Smooth muscle cell of the brain vasculature (primary cell): ENCODE measurements at places on chromosomes 6 and 20.

DNA sequence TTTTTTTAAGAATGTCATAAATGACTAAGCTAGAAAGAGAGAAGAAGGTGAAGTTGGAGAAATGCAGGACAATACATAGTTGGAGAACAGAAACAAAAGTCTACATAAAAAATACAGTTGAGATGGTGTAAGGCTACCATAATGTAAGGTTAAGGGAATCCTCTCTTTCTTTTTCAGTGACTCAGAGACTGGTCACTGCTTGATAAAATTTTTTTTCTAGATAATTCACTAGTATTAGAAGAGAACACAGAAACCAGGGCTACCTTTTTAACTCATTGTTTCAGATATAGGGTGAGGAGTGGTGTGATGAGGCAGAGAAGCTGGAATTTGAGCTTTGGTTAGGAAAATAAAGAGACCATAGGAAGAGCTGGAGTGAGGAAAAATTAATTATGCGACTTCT lies 18.2 kb upstream of the EDN1 start:
- DNase-seq = no peak

DNA sequence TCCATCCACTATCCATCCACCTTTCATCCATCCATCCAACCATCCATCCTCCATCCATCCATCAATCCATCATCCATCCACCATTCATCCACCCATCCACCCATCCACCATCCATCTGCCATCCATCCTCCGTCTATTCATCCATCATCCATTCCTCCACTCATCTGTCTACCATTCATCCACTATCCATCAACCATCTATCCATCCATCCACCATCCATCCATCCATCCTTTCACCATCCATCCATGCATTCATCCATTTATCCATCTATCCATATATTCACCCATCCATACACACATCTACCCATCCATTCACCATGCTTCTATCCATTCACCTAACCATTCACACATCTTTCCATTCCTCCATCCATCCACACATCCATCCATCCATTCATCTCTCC lies 207.0 kb upstream of the CDH4 start:
- no peak for DNase-seq

GRCh38 chr6:55530931-55531330 lies 48.1 kb downstream of the HMGCLL1 start:
- DNase-seq = no peak

GRCh38 chr6:134647861-134648260 lies 302.0 kb downstream of the ALDH8A1 start:
- no peak for DNase-seq

GRCh38 chr6:75201901-75202672 lies 3.8 kb downstream of the COL12A1 start:
- no peak for DNase-seq

- DNase-seq = no peak
These were observed 171.3 kb downstream of the COL21A1 start for GRCh38 chr6:56076033-56076432.

- DNase-seq = no peak
These were observed 615.1 kb upstream of the NRSN1 start for GRCh38 chr6:23510778-23511510.

DNA sequence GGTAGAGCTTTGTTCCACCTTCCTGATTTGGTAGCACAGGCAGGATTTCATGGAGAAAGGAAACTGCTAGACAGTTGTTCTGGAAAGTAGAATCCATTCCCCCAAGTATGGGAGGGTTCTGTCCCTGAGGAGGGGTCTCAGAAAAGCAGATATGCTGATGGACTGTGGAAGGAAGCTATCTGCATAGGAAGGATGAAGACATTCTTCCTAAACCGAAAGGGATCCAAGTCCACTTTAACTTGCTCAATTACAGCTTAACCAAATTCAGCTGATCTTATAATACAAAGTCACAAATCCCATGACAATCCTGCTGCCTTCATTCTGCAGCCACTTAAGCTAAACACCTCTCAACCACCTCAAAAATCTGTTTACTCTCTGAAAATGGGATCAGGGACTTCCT lies 2.6 kb downstream of the MAN1A1 start:
- no peak for DNase-seq

DNA sequence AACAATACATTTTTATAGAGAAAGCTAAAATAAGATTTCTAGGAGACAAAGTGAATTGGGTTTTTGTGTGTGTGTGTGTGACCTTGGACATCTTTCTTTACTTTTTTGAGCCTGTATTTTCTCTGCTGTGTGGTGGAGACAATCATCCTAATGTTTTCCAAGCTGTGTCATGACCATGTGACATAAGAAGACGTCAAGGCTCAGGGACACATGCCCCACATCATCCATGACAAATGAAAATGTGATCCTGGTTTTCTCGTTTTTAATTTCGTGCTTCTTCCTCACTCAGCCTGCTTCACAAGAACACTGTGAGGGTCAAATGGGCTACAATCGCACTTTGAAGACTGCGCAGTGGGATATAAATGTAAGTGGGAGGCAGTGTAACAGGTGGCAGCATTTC lies 3.9 kb upstream of the BTNL2 start:
- DNase-seq = no peak

DNA sequence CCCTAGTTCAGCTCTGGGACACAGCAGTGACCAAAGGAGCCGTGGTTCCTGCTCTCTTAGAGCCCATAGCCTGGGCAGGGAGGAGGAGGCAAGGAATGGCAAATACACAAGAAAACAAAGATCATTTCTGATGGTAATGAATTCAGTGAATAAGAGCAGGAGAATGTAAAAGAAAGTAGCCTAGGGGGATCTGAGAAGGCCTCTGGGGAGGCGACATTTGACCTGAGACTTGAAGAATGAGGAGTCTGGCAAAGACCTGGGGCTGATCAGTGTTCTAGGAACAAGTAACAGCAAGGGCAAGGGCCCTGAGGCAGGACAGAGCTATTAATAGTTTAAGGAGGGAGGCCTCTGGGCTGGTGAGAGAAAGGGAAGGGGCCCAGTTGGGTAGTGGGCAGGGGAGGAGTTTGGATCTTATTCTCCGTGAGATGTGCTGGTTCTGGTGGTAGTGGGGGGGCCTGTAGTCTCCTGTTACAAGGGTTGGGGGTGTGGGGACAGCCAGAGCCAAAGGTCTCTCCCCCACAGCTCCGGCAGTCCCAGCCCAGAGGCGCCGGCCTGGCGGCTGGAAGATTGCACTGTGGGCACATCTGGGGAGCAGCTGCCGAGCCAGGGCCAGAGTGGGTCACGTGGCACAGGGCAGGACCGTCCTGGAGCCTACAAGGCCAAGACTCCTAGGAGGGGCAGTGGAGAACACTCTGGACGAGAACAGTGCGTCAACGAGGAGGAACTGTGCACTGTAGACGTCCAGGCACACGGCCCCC lies 9.3 kb upstream of the ID1 start:
- peak; percentile 75 for DNase-seq

- no peak for DNase-seq
These were observed 632.5 kb upstream of the MMS22L start for GRCh38 chr6:97915537-97915936.

DNA sequence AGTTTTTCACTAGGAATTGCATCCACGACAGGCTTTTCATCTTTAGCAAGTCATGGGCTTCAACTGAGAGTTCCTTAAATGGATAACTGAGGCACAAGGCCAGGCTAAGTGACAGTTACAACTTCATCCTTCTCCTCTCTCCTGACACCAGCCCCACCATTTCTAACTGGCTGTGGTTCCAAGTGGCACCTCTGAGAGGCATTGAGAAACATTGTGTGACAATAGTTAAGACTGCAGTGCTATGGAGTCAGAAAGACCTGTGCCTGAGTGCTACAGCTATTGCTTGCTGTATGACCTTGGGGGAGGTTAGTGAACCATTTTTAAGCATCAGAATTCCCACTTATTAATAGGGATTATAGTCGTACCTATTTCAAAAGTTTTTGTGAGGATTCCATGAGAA lies 26.2 kb upstream of the MLIP start:
- DNase-seq = no peak

- no peak for DNase-seq
These were observed 30.9 kb upstream of the SMOC2 start for GRCh38 chr6:168410035-168410434.

DNA sequence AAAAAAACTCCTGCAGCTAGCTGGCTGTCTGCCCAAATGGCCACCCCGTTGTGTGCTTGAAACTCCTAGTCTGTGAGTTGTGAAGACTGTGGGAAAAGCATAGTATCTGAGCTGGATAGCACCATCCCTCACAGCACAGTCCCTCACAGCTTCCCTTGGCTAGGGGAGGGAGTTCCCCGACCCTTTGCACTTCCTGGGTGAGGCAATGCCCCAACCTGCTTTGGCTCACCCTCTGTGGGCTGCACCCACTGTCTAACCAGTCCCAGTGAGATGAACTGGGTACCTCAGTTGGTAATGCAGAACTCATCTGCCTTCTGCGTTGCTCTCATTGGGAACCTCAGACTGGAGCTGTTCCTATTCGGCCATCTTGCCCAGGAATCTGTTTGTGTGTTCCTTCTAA lies 260.6 kb upstream of the STXBP5 start:
- no peak for DNase-seq

DNA sequence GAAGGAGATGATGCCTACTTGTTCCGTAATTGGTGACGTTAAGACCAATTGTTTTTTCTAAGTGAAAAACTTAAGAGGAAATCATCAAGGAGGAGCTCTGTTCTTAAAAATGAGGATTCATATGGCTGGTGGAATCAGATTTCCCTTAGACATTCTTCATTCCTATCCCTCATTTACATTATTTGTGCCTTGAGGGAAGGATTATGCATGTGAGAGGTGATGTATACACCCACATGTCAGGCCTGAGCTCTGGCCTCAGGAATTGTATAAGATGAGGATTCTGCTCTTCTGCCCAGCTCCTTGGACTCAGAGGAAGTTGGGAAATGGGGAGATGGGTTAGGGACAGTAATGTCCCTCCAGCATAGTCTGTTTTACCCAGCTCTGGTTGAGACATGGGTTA lies 42.3 kb downstream of the SCP2D1 start:
- DNase-seq = no peak

GRCh38 chr20:50129662-50130355 lies 16.9 kb upstream of the UBE2V1 start:
- DNase-seq = no peak

DNA sequence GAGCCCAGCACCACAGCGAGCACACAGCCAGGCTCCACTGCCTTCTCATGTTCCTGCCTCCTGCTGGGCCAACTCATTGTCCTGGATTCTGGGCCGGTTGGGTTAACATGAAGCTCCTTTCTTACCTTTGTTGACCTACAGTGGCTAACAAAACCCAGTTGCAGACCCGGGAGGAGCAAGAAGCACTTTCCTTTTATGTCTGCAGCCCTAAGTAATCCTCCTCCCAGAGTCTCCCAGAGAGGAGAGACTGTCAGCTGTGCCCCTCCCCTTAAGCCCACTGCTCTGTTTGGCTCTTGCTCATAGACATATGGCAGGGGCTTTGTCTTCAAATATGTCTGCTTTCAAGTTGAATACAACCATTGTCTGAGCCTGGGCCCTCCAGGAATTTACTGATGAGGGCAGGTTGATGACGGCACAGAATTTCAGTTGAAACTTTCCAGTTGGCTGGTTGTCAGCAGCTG lies 55.2 kb downstream of the PSMB1 start:
- DNase-seq = no peak

- DNase-seq = no peak
These were observed 84.5 kb downstream of the PLCB1 start for GRCh38 chr20:8216375-8217200.

DNA sequence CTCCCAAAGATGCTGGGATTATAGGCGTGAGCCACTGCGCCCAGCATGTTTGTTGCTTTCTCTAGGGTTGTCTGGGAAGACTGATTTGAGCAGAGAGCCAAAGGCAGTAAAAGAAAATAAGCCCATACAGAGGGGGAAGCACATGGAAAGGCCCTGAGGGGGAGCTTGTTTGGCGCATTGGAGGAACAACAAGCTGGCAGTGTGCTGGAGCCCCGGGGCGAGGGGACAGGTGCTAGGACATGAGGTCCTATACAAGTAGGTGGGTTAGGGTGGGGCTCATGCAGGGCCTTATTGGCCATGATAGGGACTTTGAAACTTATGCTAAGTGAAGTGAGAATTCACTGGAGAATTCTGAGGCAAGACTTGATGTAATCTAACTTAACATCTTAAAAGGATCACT lies 35.3 kb downstream of the CD109 start:
- DNase-seq = no peak

DNA sequence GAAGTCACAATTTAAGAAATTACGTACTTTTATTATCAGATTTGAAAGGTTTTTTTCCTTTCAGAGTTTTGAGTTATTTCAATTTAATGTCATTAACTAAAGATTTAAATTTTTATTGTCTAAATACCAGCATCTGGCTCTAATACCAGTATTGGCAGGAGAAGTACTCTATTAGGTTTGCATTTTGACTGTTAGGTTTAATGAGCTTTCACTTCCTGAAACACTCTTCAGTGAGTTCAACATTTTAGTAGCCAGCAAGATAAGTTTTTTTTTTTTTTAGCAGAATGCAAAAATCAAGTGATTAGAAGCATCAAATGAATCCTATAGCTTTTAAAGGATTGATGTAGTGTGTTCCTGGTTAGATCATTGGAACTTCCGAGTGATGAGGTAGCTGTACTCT lies 34.0 kb upstream of the SCGN start:
- DNase-seq = no peak

GRCh38 chr20:63129991-63130657 lies 85.8 kb downstream of the YTHDF1 start:
- DNase-seq = no peak

- DNase-seq = no peak
These were observed 100.5 kb downstream of the PKHD1 start for GRCh38 chr6:51986864-51987263.

GRCh38 chr6:17899491-17899890 lies 87.9 kb downstream of the KIF13A start:
- no peak for DNase-seq

DNA sequence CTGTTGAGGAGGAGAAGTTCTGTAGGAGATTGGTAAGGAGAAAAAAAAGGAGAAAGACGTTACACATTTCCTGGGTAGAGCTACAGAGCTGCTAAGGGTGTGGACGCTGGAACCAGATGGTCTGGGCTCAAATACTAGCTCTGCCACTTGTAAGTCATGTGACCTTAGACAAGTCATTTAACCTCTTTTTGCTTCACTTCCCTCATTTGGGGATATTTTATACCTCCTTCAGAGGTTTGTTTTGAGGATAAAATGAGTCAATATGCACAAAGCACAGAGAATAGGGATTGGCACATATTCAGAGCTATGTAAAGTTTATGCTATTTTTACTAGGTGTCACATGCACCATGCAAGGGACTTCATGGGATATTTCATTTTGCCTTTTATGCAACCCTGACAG lies 708.8 kb downstream of the DHX35 start:
- no peak for DNase-seq

DNA sequence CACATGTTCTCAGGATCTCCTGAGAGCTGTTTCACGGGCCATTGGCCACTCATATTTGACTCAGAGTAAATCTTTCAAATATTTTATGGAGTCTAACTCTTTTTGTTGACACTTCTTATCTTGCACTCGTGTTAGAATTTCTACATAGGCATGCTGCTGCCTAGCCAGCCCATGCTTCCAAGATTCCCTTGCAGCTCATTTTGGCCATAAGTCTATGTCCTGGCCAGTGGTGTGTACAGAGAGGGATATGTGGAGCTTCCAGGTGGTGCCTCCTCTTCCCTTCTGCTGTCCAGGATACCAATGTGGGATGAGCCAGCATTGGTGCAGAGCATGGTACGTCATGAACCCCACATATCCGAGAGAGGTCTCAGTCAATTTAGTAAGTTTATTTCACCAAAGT lies 522.6 kb downstream of the QKI start:
- no peak for DNase-seq

GRCh38 chr6:110329348-110329713 lies 28.8 kb downstream of the METTL24 start:
- no peak for DNase-seq
